ENCODE measurements at places on chromosomes 7 and 10. TPM values are rescaled to one million over a fixed set of nuclear protein-coding genes. Genes with fewer than 3 reads are reported as not detected.
A peak's percentile ranks its signal among the peaks of the same experiment; 100 is the strongest.

DNA sequence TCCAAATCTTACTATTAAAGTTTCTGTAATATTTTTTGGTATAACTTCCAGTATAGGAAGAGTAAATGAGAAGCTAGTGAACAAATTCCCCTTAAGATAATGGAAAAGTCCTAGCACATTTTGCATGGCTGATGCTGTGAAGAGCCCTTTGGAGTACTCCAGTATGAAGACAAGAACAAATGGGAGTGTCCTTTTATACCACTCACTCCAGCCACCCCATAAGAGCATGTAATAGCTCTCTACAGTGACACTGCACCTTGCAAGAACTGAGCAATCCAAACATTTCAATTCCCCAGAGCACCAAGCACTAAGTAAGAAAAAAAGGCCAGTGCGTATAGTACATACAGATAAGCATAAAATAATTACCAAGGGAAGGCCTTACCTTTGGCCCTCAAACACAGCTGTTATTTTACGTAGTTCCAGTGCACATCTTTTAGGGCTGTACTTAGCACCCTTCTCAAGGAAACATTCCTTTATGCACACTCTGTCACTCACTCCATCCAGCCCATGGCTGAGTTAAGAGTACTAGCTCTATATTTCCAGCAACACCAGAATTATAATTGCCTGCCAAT is 135.4 kb downstream of the ST7 start:
- peaks cover 26% of the 10 kb centered on the region for H3K4me1 ChIP-seq
- no peaks in the 10 kb centered on the region for H3K27me3 ChIP-seq
- H3K4me3 ChIP-seq: no peak overlapping the region
- no peak overlapping the region for H3K27ac ChIP-seq

VSTM4 gene
- total RNA-seq: 0.07 TPM

DNA sequence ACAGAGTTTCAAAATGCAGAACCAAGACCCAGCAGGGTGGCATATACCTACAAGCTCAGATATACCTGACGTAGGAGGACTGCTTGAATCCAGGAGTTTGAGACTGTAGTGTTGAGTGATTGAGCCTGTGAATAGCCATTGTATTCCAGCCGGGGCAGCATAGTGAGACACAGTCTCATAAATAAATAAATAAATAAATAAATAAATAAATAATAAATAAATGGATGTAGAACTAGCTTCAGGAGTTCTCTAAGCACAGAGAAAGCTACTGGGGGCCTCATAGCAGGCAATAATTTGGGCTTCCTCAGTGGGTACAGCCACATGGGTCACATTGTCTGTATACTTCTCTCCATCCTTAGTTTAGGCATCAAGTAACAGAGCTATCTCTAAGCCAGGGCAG is 906.8 kb downstream of the LRMDA start:
- H3K27ac ChIP-seq: no peak overlapping the region
- H3K4me3 ChIP-seq: no peak overlapping the region
- H3K4me1 ChIP-seq: no peaks in the 10 kb centered on the region
- no peaks in the 10 kb centered on the region for H3K36me3 ChIP-seq
- DNase-seq: no peak

DNA sequence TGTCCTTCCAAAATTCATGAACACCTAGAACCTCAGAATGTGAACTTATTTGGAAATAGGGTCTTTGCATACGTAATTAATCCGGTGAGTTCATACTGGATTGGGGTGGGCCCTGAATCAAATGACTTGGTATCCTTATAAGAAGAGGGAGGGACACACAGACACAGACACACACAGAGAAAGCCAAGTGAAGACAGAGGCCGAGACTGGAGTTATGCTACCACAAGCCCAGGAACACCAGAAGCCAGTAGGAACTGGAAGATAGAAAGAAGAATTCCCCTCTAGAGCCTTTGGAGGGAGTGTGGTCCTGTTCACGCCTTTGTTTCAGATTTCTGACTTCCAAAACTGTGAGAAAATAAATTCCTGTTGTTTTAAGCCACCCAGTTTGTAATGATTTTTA is 17.1 kb upstream of the PHF14 start:
- peaks cover 5% of the 10 kb centered on the region for H3K36me3 ChIP-seq
- H3K4me1 ChIP-seq: no peaks in the 10 kb centered on the region
- H3K4me3 ChIP-seq: no peak overlapping the region
- peaks cover 7% of the 10 kb centered on the region for H3K27me3 ChIP-seq
- no peak overlapping the region for H3K27ac ChIP-seq

DNA sequence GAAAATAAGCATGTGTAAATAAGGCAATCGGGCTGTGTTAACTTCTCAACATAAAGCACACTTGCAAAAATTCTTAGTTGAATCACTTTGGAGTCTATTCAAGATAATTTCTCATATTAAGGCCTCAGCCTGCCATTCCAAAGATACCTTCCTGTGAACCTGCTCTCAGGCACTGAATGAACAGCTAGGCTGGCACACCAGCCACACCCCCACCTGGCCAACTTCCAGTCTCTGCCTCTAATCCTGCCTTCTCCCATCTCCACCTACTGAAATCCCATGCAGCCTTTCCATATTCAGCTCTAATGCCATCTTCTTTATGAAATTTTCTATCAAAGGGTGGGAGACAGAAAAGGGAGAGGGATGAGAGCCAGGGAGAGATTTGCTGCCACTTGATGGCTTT is 17.1 kb upstream of the MACROH2A2 start:
- peaks cover 7% of the 10 kb centered on the region for H3K27me3 ChIP-seq
- H3K4me1 ChIP-seq: no peaks in the 10 kb centered on the region
- DNase-seq: no peak

- peak overlapping the region; percentile 98 for H3K27ac ChIP-seq
- peak; percentile 88 for DNase-seq
- H3K4me1 ChIP-seq: peaks cover 72% of the 10 kb centered on the region
- peaks cover 2% of the 10 kb centered on the region for H3K36me3 ChIP-seq
Observed at GRCh38 chr10:5293691-5294550, 70.8 kb upstream of the UCN3 start.

DNA sequence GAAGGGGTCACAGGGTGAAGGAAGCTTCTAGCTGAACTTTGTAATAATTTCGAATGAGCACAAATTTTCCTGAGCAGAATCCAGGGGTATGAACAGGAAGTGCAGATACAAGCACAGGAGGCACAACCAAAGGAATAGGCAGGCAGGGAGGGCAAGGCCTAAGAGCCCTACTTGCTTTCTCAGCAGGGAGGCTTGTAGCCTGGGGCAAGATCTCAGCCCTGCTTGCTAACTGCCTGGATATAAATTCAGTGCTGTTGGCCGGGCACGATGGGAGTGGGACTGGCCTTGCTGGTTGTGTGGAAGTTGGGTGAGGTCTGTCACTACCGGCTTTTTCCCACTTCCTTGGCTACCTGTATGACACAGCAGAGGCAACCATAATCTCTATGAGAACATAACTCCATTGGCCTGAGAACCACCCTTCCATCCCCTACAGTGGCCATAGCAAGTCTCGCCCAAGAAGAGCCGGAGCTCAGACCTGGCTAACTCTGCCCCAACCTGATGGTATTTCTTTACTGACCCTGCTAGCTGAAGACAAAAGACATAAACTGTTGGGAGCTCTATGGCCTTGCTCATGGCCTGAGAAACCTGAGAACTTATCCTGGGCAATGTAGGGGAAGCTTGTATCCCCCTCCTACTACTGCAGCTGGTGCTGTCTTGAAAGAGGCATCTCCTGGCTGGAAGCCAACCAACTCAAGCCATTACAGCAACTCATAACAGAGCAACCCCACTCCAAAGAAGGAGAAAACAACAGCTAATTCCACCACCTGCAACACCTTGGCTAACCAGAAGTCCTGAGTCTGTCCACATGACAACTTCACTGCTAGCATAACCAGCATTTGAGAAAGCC is 27.6 kb downstream of the CLDN12 start:
- no peak overlapping the region for H3K27ac ChIP-seq
- H3K27me3 ChIP-seq: peaks cover 11% of the 10 kb centered on the region
- H3K4me3 ChIP-seq: no peak overlapping the region
- no peak for DNase-seq
- no peaks in the 10 kb centered on the region for H3K36me3 ChIP-seq

Data from activated CD4-positive, alpha-beta T cell treated with anti-CD3 and anti-CD28 coated beads for 36 hours (primary cell).